ENCODE measurements at places on chromosomes 2 and 18. TPM values are rescaled to one million over a fixed set of nuclear protein-coding genes. Genes with fewer than 3 reads are reported as not detected.

GRCh38 chr18:55582325-55582724, 5.7 kb downstream of the TCF4 start:
- DNase-seq, result no peak

DNA sequence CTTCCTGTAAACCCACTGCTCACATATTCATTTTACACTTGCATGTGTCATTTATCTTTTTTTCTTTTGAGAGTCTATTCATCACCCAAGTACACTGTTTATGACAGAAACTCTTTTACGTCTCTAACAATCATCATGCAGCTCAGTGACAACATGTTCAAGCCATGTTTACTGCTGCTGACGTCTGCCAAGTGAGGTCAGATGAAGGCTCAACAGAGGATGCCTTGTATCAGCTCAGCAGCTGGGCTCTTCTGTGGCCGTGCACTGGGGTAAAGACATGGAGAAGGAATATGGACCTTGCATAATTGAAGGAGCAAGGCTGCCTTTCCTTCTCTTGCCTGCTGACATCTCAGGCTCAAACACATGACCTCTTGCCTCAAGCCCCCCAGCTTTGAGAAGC, 99.6 kb downstream of the ADD2 start:
- DNase-seq, result no peak

KCNK3 gene
- total RNA-seq, result 25.4 TPM

DNA sequence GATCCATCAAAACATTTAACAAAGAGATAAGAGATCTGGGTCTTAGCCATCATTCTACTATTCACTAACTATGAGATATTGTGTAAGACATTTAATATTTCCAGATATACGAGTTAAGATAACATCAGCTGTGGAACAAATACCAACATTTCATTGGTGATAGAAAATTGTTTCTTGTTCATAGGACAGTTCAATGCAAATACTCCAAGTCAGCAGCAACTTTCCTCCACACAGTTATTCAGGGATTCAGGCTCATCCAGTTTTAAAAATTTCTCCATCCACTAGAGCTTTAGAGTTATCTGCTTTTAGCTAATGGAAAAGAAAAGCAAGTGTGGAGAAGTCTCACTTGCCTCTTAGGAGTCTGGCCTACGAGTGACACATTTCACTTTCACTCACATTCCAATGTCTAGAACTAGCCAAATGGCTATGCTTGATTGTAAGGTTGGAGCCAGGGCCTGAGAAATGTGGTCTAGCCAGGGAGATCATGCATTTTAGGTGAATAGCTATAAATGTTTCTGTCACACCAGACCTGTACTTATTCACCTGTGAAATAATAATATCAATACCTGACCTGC, 119.3 kb upstream of the MAPRE2 start:
- no peak for DNase-seq

- no peak for DNase-seq
Observed at GRCh38 chr2:9548506-9548905, 7.1 kb downstream of the ADAM17 start.

DNA sequence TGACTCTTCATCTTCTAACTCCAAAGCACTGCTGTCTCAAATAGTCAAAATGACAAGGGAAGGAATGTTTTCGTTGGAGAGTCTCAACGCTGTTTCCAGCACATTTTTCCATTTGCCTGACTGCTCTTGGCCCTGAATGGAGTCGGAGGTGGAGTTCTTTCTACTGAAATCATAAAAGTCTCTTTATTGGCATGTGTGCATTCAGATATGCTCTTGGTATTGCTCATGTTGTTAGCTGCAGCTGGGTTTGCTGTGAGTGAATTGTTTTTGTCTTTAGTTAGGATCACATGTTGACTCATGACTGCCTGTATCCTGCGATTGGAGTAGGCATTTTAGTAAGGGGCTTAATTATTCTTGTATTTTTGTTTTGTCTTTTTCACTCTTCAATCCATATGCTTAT, 16.8 kb downstream of the TMEM17 start:
- DNase-seq, result no peak

DNA sequence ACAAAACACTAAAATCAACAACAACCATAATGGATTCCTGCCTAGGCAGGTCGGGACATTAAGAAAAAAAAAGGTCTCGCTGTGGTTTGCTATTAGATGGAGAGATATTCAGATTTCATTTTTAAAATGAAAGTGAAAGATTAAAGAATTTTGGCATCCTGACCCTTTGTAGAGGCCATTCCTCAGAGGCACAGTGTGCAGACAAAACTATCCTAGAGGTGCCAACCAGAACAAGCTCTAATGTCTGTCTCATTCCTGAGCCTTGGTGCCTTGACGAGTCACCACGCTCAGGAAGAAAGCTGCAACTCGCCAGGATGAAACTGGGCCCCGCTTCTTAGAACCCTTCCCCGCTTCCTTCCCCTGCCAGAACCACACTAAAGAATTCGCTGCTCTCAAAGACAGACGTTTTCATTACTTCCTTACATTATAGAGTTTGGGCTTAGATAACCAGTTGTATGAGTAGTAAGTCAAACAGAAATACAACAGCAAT, 156.0 kb downstream of the TGIF1 start:
- DNase-seq, result no peak

IL36A gene
- not detected for total RNA-seq

XDH gene
- total RNA-seq, result 0.41 TPM

DNA sequence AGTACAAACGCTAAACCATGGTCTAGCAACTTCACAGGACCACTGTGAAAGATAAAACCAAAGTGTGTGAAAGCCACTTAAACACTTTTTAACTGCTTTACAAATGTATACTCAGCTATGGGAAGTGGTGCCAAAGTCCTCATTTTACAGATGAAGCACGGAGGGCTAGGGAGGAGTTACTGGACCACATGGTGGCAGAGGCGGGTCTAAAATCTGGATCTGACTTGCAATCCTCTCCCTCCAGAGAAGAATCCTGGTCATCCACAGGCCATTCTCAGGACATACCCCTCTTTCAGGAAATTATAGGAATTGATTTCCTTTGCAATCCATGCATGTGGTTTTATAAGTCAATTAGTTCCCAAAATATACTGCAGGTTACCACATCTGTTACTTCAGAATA, 84.6 kb upstream of the GYPC start:
- DNase-seq, result no peak

DNA sequence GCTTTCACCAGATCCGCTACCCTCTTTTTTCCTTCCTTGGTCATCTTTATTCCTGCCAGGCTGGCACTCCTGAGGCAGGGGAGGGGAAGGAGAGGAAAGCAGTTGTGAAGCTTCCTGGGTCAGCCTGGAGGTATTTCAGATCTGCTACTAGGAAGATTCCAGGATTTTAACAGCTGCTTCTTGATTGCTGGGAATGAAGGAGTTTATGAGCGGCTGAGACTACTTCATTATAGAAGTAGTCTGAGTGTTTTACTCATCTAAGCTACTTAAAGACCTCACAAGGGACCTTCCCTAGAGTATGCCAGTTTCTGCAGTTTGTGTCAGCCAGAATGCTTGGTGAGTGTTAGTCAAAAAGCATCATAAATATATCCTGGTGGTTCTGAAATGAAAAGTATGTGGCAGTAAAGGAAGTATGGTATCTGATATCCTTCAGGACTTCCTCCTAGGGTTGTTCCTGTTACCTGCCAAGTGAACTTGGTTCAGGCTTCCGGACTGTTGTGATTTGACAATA, 1.9 kb downstream of the TANC1 start:
- DNase-seq, result no peak

RSAD2 gene
- total RNA-seq, result 25.7 TPM

GREB1 gene
- total RNA-seq, result 0.90 TPM

DNA sequence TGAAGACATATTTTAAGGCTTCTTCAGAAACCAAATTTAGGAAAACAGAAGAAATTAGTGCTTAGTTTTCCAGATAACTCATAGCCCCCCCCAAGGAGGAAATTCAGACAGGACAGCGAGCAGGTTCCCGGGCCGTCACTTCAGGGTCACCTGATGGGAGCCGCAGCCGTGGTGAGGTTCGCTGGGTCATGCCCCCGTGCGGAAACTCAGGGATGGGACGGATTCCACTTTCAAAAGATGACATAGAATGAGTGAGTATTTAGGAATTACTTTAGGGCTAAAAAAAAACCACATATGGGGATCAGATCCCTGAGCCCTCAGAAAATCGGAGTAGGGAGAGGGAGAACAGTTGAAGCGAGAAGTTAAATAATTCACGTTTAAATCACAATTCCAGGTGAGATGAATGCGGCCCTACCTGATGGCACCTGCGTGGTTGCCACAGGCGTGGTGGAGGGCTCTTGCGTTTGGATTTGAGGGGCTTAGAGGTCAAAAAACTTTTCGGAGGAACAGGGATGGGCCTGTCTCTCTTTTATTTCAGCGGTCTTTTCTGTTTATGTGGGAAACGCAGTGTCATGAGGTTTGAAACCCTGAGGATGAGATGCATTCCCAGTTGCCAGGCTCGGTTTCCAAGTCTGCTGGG, 114.4 kb downstream of the NFATC1 start:
- peak; percentile 29 for DNase-seq

- DNase-seq, result no peak
Observed at GRCh38 chr2:56133931-56134629, 49.7 kb upstream of the CCDC85A start.

- DNase-seq, result no peak
Observed at GRCh38 chr2:7333189-7333765, 416.1 kb downstream of the RNF144A start.

GRCh38 chr2:64234785-64235184, 90.6 kb upstream of the PELI1 start:
- DNase-seq, result no peak

NOSTRIN gene
- total RNA-seq, result 70.0 TPM

DNA sequence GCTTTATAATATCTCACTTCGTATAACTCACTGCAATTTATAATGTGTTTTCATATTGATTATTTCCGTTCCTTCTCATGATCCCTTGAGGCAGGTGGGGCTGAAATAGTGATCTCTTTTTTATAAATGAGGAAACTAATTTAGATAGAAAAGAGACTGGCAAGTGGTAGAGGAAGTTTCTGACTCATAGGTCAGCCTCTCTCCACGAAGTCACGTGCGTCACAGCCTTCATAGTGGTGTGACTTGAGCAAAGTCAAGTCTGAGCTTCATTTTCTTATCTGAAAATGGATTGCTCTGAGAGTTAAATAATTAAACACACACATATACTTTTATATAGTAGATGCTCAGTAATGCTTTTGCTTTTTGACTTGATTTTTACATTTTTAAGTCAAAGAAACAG, 19.9 kb downstream of the ABCG5 start:
- DNase-seq, result no peak

STPG4 gene
- not detected for total RNA-seq

DNA sequence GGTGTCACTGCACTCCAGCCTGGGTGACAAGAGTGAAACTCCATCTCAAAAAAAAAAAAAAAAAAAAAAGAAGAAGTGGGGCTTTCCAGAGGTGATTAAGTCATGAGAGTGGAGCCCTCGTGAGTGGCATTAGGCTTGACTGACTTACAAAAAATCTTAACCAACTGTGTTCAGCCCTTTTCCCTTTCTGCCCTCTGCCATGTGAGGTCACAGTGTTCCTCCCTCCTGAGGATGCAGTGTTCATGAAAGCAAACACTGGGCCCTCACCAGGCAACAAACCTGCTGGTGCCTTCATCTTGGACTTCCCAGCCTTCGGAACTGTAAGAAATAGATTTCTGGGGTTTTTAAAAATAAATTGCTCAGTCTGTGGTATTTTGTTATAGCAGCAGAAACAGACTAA, 37.0 kb upstream of the METTL21A start:
- DNase-seq, result no peak

DNA sequence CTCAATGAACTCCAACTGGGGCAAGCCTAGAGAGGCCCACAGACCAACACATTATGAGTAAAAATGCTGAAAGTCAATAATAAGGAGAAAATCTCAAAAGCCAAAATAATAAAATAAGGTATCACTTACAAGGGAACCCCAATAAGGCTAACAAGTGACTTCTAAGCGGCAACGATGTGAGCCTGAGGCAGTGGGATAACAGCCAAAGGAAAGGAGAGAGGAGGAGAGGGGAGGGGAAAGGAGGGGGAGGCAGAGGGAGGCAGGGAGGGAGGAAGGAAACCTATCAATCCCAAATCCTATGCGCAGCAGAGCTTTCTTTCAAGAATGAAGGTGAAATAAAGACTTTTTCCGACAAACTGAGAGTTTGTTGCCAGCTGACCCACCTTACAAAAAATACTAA, 6.0 kb upstream of the NFATC1 start:
- no peak for DNase-seq

- DNase-seq, result no peak
Observed at GRCh38 chr2:7692657-7693161, 775.5 kb downstream of the RNF144A start.

DNA sequence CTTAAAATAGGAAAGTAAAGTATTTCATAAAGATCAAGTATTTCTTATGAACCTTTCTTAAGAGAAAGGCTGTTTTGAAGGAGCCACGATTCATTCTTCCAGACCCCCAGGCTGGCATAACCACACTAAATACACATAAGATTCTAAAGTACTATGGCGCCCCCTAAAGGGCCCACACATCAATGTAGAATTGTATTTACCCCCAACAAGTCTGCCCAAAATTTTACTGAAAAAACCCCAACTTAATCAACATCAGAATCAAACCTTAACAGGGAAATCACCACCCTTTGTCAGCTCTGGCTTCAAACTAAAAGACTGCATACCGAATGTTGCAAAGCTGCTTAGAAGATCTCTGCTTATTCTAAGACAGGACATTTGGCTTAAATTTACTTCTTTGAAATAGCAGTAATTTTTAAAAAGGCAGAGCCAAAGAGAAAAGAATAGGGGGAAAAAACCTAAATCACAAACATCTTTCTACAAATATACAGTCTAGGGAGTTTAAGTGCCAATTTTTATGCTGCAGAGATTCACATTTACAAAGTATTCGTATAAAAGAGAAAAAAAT, 20.4 kb upstream of the BCL2 start:
- no peak for DNase-seq

MAL gene
- total RNA-seq, result 21.2 TPM

- DNase-seq, result no peak
Observed at GRCh38 chr2:189146553-189146952, 33.0 kb downstream of the COL5A2 start.

C1QL2 gene
- not detected for total RNA-seq

- DNase-seq, result no peak
Observed at GRCh38 chr2:69209482-69209881, 177.5 kb downstream of the GFPT1 start.

RELCH gene
- 30.0 TPM for total RNA-seq

Data from upper lobe of right lung (tissue), 1 donor.